ENCODE measurements at places on chromosomes 12 and 14.
A peak's percentile ranks its signal among the peaks of the same experiment; 100 is the strongest.

GRCh38 chr12:129075460-129076208, 222.4 kb downstream of the GLT1D1 start:
- DNase-seq: no peak

GRCh38 chr12:10301103-10301502, 6.6 kb upstream of the KLRD1 start:
- no peak for DNase-seq

- peak; percentile 61 for DNase-seq
Measured at GRCh38 chr12:3097186-3097804, 20.1 kb downstream of the TSPAN9 start.

GRCh38 chr12:4567073-4567881, 5.3 kb downstream of the DYRK4 start:
- no peak for DNase-seq

GRCh38 chr14:52876311-52876710, 74.5 kb downstream of the FERMT2 start:
- peak; percentile 86 for DNase-seq

GRCh38 chr12:32988982-32989381, 92.4 kb upstream of the PKP2 start:
- no peak for DNase-seq

DNA sequence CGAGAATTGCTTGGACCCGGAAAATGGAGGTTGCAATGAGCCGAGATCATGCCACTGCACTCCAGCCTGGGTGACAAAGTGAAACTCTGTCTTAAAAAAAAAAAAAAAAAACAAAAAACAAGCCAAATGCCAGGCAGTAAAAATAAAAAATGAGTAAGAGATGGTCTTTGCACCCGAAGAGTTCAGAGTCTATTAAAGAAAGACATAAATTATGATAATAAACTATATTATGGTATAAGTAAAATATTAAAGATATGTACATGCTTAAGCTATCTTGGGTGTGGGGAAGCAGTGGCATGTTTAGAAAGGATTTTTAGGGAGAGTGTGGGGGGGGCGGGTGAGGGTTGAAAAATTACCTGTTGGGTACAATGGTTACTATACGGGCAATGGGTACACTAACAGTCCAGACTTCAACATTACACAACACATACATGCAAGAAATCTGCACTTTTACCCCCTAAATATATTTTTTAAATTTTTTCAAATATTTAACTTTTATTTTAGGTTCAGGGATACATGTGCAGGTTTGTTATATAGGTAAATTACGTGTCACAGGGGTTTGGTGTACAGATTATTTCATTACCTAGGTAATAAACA, 99.3 kb downstream of the EEA1 start:
- DNase-seq: no peak

- peak; percentile 65 for DNase-seq
Measured at GRCh38 chr12:6104027-6104426, 20.4 kb downstream of the VWF start.

DNA sequence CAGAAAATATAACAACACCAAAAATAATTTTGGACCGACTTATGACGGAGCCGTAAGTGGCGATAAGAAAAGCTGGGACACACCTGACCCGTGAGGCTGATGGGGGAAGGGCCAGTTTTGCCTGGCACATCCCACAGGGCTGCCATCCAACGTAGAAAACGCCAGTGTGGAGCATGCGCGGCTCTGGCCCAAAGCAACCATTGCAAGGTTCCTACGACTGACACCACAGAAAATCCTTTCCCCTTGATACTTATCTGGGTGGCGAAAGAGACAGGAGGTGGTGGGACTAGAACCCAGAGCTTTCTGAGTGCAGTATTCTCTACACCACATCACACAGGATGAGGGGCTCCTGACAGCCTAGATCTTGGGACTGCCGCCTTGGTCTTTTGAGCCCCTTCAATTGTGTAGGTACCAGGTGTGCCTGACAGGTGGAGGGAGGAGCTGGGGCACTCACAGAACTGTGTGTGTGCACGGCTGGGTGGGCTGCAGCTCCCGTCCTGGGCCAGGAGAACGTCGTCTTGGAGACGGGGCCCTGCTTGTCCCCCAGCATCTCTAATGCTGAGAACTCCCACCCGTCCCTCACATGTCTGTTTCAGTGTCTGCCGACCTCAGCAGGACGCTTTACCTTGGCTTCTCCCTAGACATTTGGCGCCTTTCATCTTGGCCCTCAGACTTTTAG, 17.4 kb upstream of the CACNA2D4 start:
- DNase-seq: no peak

DNA sequence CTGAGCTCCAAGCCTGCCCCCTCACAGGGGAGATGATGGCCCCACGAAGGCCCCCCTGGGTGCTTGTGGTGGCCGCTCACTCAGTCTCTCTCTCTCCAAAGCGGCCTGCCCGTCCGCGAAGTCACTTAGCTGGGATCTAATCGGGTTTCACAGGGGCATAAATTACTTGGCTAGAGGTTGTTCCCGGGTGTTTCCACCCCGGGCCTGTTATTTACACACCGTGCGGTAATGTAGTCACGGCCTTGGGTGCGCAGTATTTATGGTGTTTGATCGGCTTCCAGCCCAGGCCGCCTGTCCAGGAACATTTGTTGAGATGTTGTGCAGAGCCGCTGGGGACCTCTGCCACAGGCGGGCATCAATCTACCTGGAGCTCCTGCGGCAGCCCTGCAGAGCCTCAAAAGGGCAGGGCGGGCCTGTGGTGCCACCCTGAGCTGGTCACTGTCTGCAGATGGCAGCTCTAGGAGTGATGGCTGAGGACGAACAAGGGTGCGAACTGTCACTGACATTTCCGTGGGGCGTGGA, 91.2 kb downstream of the KIF26A start:
- DNase-seq: no peak

- peak; percentile 58 for DNase-seq
Measured at GRCh38 chr12:39329018-39329417, 113.9 kb downstream of the KIF21A start.

DNA sequence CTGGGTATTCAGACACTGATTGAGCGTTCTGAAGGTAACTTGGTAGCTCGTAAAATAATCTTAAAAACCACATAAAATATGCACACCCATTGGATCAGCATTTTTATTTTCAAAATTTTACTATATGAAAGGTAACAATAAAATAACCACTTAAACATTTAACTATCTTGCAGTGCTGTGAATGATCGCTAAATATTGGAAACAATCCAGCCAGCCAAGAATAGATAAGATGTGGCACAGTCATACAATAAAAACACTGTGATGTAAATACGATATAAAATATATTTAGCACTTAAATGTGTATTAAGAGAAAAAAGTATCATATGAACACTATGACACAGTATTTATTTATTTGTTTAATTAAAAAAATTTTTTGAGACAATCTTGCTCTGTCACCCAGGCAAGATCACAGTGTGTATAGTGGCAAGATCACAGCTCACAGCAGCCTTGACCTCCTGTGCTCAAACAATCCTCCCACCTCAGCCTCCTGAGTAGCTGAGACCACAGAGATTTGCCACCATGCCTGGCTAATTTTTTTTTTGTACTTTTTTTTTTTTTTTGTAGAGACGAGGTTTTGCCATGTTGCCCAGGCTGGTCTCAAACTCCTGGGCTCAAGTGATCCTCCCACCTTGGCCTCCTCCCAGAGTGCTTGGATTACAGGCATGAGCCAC, 39.4 kb downstream of the SDR9C7 start:
- no peak for DNase-seq

- no peak for DNase-seq
Measured at GRCh38 chr14:94752591-94753436, 17.1 kb downstream of the GSC start.

GRCh38 chr12:4346931-4347330, 25.9 kb downstream of the TIGAR start:
- DNase-seq: no peak

Data from fibroblast of skin of back (primary cell).